Occipital lobe (tissue), 3 donors: ENCODE measurements at places on chromosomes 4 and X. TPM values are rescaled to one million over a fixed set of nuclear protein-coding genes. Genes with fewer than 3 reads are reported as not detected.

Gene ZNF141
- 80.8 TPM for total RNA-seq

Gene NOA1
- 19.0 TPM for total RNA-seq

Gene FRG2
- total RNA-seq: not detected

Gene RS1
- 0.16 TPM for total RNA-seq

Gene C1QTNF7
- total RNA-seq: 2.8 TPM

Gene SORCS2
- total RNA-seq: 4.1 TPM

Gene RHOXF1
- not detected for total RNA-seq

Gene GPR101
- total RNA-seq: not detected

Gene NR3C2
- total RNA-seq: 10.9 TPM

Gene MAGEB1
- not detected for total RNA-seq

Gene TREX2
- total RNA-seq: not detected

Gene MAPK10
- total RNA-seq: 265 TPM

Gene ARAP2
- total RNA-seq: 91.2 TPM

Gene SSX1
- not detected for total RNA-seq

Gene CXCR3
- total RNA-seq: not detected

Gene MUC7
- total RNA-seq: not detected

Gene PDLIM5
- 27.1 TPM for total RNA-seq

Gene SPATA18
- total RNA-seq: 1.2 TPM

Gene GPC4
- total RNA-seq: 2.5 TPM

Gene GAGE12F
- total RNA-seq: not detected

Gene NAP1L2
- total RNA-seq: 33.4 TPM

GRCh38 chrX:129310000-129310399 is 213.3 kb downstream of the SMARCA1 start:
- DNase-seq: no peak

- DNase-seq: no peak
Measured at GRCh38 chr4:23084559-23085248, 392.0 kb downstream of the GBA3 start.

DNA sequence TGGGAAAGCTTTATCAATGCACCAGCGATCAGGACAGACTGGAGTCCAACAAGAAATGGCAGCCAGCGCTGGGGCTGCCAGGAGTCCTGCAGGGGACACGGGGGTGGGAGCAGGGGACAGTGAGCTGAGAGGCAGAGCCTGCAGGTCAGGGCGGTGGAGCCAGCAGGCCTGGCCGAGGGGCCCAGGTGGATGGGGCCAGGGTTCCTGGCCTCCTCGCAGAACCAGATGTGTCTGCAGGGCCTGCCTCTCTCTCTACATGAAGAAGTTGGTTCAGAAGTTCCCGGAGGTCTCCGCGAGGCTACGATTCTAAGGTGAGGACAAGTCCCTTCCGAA is 63.6 kb downstream of the CPZ start:
- no peak for DNase-seq

- no peak for DNase-seq
Measured at GRCh38 chr4:52838729-52839586, 23.2 kb upstream of the RASL11B start.

- DNase-seq: no peak
Measured at GRCh38 chr4:165600959-165601683, 222.3 kb downstream of the CPE start.

GRCh38 chrX:31092970-31093638 is 21.3 kb upstream of the FTHL17 start:
- DNase-seq: no peak

DNA sequence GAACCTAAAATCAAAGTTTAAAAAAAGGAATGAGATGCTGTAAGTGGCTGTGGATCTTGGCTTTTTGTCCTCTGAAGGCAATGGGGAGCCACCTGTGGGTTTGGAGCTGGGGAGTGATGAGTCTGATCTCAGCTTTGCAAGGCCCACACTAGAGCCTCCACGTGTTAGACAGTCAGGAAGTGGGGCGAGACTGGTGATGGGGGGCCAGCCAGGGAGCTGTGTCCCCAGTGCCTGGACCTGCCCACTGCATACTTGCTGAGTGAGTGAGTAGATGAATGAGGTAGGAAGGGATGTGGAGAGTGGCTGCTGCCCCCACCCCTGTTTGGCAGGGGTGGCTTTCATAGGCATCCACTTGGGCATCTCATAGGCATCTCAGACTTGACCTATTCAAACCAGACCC is 84.0 kb downstream of the NHSL2 start:
- DNase-seq: no peak

DNA sequence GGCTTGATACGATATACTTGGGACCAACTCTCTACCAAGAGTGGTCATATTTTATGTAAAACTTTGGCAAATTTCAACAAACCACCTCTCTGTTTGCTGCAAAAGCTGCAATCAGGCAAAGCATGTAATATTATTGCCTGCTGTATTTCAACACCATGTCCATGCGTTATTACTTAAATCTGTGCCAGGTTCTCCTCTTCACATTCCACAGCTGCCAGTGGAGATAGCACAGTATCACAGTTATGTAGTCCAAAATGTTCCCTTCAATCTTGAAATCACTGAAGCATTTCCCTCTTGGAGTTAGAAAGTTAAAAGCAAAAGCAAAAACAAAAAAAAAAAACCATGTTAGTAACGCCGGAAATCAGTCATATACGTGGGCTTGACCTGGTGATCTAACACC is 396.7 kb upstream of the MAGEC2 start:
- no peak for DNase-seq

GRCh38 chr4:189050643-189051042 is 890.0 kb upstream of the FRG1 start:
- no peak for DNase-seq

GRCh38 chr4:82583897-82584587 is 22.3 kb upstream of the TMEM150C start:
- no peak for DNase-seq

- DNase-seq: no peak
Measured at GRCh38 chr4:89486042-89486441, 178.4 kb upstream of the GPRIN3 start.

- peak; percentile 1 for DNase-seq
Measured at GRCh38 chrX:50067435-50068284, 133.1 kb downstream of the AKAP4 start.

GRCh38 chr4:6813725-6814124 is 31.2 kb downstream of the KIAA0232 start:
- DNase-seq: no peak

DNA sequence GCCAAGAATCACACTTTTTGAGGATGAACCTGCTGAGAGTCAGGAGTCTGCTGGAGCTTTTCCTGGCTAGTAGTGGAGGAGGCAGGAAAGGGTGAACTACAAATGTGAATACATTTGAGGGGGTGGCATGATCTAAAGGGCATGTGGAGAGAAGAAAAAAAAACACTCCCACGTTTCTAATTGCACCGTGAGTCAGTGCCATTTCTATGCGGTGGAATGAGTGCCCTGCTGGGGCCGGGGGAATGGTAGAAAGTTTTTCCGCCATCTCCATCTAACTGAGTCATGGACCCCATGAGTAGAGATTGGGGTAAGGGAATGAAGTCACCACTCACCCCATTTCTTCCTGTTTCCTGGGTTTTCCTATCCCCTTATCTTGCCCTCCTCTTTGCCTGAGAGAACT is 19.8 kb downstream of the BEX3 start:
- DNase-seq: no peak

- no peak for DNase-seq
Measured at GRCh38 chr4:23483320-23483960, 406.4 kb downstream of the PPARGC1A start.

DNA sequence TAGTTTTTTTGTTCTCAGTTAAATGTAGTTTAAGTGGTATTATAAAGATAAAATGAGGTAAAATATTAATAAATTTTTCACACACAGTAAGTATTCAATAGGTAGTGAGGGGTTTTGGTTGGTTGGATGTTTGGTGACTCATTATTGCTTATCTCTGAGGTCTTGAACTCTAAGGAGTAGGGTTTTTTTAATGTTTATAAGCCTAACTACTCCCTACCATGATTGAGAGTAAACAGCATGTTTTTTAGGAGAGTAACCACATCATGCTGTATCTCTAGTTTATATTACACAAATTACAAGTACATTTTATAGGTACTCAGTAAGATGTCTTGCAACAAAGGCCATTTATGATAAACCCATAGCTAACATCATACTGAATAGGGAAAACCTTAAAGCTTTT is 181.6 kb downstream of the MAPK10 start:
- no peak for DNase-seq

DNA sequence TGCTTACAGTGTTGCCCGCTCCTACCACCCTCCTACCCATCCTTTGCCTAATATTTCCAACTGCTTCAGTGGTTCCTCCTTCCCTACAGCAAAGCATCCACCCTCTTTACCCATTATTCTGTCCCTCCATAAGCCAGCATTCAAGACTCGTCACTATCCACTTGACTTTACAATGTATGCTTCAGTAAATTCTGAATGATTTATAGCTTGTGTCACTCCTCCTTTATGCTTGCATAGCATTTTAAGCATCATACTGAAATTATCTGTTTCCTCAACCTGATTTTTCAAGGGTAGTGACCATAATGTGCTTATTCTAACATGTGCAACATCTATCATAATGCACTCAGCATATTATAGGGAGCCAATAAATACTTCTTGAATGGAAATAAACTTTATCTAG is 365.5 kb downstream of the RAB28 start:
- no peak for DNase-seq

GRCh38 chr4:102541697-102542096 is 40.5 kb downstream of the NFKB1 start:
- no peak for DNase-seq

DNA sequence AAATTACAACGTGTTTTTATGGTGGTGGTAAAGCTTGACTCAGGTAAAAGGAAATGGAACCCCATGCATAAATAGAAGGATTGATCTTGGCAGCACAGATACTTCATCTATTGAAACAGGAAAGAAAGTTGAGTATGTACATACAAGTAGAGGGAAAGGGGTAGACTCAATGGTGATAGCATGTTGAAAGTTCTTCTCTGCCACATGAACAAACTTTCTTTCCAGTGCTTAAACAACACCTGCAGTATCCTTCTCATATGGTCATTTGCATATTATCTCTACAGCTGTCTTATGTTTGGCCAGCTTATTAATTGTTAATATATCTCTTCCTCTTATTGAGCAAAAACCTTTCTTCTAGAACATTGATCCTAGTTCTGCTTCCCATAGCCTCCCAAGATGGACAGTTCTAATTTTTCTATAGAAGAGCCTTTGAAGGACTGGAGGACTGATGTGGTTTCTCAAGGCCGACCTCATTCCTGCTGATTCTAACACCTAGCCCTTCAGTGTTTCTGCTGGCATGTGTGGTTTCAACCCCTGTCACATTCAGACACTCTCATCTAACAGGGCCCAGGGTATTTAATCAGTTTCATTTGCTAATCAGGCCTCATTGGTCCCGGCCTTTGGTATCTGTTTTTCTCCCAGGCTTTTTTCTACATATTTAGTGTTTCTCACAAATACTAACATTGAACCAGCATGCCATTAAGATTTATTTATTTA is 108.1 kb upstream of the SPRY1 start:
- no peak for DNase-seq

DNA sequence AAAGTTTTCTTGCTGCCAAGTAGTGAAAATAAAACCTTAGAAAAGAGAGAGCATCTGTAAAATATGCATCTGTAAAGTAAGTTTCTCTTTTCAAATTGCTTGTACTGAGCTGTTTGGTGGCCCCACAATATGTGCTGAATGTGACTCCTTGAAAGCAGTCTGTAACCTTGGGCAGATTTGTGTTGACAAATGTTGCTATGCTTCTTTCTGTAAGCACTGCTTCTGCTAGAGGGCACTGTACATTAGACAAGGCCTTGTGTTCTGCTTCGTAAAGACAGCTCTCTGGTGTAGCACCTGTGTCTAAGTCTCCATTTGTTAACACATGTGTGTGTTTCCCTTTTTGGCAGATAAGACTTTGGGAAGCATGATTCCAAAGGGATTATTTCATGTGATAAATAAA is 56.6 kb upstream of the NRK start:
- no peak for DNase-seq

GRCh38 chr4:69484011-69484410 is 11.7 kb downstream of the UGT2B4 start:
- DNase-seq: no peak

DNA sequence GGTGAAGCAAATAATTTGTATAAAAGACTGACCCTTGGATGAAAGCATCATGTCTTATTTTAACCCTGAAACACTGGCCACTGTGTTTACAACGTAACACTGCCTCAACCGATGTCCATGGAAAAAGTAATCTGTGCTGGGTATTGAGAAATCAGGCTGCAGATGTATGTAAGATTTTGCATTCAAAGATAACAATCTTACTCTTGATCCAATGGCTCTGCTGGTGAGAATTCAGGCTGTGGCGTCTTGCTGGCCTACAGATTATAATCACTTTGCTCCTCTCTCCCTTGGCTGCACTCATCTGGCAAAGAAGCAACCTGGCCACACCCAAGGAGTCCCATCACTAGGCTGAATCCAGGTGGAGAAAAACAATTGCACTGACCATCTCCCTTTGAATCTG is 7.5 kb downstream of the ADGRA3 start:
- DNase-seq: no peak

DNA sequence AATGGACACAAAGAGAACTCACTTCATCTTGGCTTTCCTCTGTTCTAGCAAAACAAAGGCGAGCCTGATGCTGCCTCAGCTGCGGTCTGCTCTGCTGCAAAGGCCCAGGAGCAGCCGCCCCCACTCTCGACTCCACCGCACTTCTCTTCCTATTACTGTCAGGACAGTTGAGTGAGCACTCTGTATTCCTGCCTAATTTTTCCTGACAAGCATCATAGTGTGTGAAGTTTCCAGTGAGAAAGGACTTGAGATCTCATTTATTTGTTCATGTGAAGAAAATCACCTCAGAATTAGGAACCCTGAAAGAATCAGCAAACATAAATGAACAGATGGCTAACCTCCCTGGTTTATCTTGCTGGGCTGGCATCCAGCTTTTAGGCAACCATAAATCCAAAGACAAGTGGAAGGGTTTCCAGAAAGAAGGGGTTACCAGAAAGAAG is 15.6 kb downstream of the SCARB2 start:
- peak; percentile 59 for DNase-seq

DNA sequence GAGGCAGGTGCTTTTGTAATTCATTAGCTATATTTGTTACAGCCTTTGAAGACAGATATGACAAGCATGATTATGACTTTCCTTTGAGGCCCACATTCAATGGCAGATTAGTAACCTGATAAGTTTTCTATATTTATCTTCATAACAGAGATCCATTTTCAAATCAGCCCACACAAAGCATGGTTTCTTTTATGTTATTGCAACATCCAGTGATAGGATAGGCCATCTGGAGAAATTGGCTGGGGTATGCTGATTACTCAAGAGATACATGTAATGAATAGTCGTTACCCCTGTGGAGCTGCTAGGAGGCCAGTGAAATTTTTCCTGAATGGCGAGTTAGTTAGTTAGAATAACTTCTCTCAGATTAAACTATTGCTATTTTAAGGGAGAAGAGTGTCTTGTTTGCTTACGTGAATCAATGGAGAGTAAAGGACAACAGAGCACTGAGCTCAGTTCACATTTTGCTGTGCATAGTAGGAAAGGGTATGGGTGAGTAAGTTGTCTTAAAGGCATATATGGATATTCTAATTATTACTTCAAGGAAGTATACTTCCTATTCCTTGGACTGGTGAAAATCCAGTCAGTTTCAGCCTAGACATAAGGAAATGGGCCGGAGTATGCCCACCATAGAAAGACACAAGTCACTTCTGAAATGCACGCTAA is 79.2 kb upstream of the DKK2 start:
- DNase-seq: no peak

DNA sequence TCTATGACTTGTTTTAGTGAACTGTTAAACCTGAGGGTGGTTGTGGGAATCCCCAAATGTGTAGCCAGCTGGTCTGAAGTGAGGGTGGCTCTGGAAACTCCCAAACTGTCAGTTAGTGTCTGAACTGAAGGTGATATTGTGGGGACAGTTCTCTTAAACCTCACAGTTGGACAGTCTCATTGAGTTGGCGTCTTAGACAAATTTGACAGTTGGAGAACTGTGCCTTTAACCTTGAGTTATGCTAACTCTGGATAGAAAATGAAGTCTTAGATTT is 20.7 kb upstream of the CTSO start:
- no peak for DNase-seq
